ENCODE measurements at places on chromosomes 11 and 22.

GRCh38 chr11:90536301-90536700, 313.5 kb upstream of the CHORDC1 start:
- DNase-seq: no peak

DNA sequence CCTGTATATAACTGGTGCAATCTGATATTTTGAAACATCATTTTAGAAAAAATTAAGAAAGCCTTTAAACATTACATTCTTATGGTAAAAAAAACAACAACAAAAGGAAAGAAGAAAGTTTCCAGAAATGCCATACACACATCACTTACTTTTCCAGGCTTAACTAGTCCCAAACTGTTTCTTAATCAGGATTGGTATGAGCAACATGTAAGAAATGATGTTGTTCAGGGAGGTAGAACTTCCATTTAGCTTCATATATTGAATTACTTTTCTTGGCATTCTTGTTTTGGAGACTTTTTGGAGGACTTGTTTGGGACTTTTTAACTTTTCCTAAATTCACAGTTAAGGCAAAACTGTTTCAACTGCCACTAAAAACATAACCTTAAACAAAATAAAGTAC, 791.5 kb downstream of the METTL15 start:
- no peak for DNase-seq

DNA sequence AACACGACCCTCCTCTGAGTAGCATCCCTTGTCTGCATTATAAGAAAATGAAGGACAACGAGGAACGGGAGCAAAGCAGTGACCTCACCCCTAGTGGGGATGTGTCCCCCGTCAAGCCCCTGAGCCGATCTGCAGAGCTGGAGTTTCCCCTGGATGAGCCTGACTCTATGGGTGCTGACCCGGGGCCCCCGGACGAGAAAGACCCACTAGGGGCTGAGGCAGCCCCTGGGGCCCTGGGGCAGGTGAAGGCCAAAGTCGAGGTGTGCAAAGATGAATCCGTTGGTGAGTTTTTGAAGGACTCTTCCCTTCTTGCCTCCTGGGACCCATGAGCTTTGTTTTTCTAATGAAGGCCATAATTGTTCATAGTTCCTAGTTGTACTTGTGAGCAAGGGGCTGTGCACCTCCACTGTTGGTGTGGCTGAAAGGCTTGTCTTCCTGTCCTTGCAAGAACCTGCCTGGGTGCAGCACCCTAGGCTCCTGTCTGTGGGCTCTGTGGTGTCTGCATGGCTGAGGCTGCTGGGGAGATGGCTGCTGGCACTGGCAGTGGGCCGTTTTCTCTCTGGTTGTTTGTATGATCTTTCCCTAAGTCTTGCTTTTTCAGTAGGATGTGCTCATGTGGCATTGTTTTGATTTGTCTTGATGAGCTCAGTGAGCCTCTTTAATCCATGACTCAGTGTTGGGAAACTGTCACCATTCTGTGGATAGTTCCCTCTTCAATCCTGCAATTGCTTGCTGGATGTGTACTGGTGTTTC, 10.1 kb downstream of the DGCR8 start:
- peak; percentile 77 for DNase-seq

DNA sequence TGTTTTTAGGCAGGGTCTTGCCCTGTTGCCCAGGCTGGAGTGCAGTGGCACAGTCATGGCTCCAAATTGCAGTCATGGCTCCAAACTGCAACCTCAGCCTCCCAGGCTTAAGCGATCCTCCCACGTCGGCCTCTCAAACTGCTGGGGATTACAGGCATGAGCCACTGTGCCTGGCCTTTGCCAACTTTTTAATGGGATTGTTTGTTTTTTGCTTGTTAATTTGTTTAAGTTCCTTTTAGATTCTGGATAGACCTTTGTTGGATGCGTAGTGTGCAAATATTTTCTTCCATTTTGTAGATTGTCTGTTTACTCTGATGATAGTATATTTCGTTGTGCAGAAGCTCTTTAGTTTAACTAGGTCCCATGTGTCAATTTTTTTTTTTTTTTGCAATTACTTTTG, 10.0 kb upstream of the SCGB1D1 start:
- no peak for DNase-seq

GRCh38 chr11:10751581-10751940, 515 bp downstream of the CTR9 start:
- no peak for DNase-seq

DNA sequence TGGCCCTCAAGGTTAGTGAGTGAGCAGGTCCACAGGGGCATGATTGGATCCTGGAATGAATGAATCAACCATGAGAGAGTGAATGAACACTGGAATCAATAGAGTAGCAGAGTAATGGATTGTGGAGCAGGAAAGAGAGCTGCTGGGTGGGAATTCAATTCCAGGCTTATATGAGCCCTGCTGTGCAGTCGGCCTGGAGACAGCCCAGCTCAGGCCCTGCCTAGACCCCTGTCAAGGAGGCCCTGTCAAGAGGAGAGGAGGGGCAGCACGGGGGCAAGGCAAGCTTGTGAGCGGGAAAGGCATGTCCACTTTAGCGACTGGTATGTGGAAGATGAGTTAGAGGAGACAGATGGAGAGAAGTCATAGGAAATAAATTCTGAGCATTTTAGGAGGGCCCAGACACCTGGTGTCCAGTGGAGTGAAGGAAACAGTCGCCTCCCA, 1.3 kb upstream of the FOLR1 start:
- no peak for DNase-seq

DNA sequence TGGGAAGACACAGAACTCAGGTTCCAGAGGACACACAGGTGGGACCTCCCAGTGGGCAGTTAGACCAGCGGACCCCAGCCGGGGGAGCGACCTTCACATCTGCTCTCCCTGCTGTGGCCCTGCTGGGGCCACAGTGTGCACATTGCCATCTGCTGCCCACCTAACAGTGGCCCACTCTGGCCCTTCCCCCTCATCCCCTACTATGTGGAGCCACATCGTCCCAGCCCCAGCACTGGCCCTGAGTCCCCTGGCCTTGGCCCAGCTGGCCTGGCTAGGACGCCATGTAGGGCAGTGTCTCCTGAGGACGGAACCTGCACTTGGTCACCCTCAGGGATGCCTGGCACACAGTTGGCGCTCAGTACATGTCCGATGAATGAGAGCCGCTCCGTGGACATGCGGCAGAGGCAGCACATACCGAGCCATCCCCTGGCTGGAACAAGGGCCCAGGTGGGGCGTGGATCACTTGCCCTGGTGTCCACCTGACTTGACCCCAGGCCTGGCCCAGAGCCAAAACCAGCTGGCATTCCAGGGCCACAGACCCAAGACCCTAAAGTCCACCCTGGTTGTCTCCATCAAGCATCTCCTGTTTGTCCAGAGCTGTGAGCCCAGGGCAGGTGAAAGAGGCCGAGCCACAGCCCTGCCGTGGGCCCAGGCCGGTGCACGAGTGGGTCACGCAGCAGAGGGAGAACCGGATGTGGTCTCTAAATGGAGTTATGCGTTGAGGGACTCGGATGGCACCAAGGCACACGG, 93.1 kb upstream of the FGF3 start:
- DNase-seq: no peak

DNA sequence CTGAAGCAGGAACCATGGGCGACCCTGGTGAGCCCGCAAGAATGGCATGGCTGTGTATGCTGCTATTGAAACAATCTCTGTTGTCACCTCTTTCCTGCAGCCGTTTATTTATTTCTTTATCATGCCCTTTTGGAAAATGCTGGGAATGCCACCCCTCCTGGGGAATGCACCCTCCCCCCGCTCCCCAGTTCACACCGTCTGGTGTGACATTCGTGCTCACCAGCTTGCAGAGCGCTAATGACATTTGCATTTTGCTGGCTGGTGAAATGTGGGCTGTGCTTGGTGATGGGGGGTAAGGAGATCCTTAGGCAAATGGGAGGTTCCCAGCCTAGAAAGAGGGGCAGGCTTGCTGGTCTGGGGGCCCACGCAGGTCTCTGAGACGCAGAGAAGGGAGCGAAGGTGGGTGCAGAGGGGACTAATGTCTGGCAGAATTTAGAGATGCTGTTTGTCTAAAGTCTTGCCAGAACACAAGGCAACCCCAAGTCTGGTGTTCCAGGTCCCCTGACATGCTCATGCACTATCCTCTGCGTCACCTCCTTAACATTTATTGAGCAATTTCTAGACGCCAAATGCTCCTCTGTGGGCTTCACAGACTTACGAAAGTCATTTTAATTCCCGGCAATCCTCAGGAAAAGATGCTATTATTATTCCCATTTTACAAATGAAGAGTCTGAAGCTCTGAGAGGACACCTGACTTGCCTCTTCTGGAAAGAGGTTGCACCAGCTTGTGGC, 91.7 kb downstream of the TP53I11 start:
- DNase-seq: peak; percentile 74

GRCh38 chr11:109302591-109303334, 119.2 kb upstream of the C11orf87 start:
- no peak for DNase-seq

DNA sequence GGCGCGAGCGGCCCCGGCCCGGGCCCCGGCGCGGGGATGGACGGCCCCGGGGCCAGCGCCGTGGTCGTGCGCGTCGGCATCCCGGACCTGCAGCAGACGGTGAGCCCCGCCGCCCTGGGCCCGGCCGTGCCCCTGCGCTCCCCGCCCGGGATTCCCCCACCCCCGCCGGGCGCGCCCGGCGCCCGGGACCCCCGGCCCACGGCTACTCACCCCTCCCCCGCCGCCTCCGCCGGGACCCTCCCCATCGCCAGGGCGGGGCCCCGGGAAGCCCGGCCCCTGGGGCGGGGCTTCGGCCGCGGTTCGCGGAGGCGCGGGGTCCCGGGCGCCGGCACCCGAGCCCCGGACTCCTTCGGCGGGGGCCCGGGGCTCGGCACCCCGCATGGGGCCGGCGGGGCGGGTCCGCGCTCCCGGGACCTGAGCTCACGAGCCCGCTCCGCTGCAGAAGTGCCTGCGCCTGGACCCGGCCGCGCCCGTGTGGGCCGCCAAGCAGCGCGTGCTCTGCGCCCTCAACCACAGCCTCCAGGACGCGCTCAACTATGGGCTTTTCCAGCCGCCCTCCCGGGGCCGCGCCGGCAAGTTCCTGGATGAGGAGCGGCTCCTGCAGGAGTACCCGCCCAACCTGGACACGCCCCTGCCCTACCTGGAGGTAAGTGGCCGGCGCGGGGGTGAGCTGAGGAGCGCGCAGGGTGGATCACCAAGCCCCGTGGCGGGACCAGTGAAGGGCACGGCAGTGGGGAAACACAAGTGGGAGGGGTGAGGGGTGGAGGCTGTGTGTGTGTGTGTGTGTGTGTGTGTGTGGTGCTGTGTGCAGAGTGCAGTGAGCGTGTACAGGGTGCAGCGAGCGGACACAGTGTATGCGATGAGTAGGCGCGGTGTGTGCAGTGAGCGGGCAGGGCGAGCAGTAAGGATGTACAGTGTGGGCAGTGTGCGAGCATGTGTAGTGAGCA, 2.3 kb downstream of the SHANK3 start:
- DNase-seq: peak; percentile 61

DNA sequence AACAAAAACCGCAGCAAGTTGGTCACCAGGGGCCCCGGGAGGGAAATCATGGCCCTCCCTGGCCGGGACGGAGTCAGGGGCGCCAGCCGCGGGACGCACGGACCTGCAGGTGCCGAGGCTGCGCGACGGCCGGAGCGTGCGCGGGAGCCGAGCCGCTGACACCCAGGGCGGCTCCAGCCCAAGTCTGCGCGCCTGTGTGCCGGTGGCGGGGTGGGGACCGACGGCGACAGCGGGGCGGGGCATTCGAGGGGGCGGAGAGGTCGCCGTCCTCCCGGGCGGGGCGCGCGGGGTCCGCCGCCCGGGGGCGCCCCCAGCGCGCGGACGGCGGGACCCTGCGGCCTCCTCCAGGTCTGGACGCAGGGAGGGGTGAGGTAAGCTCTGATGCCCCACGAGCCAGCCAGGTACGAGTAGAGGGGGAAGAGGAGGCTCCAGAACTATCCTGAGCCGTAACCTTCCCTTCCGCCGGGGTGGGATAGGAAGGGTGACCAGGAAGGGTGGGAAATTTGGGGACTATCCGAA, at the start of gene ESAM:
Gene ESAM (minus strand): TSS at position 186 of the 519 bp plus-strand sequence. CDS start 136 bp downstream, at position 50.
- no peak for DNase-seq

- DNase-seq: peak; percentile 79
Measured at GRCh38 chr11:66969584-66970225, 5.4 kb upstream of the C11orf86 start.

- DNase-seq: no peak
Measured at GRCh38 chr11:30811226-30811755, 225.1 kb upstream of the MPPED2 start.

- no peak for DNase-seq
Measured at GRCh38 chr11:60357771-60358170, 20.6 kb upstream of the MS4A7 start.

DNA sequence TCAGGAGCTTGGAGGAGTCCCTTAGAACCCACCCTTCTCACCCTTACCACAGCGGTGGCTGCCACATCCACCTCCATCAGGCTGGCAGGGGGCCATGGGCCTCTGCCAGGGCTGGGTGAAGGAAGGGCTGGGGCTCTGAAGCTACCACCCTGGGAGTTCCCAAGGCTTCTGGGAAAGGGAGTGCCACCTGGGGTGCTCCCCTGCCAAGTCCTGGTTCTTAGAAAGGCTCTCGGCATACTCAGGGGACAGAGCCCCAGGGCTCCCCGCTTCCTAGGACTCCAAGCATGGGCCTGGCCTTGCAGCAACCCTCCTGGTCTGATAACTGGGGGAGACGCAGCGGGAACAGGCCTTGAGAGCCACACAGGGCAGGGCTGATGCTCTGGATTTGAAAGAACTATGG, 438 bp upstream of the PLA2G3 start:
- no peak for DNase-seq

DNA sequence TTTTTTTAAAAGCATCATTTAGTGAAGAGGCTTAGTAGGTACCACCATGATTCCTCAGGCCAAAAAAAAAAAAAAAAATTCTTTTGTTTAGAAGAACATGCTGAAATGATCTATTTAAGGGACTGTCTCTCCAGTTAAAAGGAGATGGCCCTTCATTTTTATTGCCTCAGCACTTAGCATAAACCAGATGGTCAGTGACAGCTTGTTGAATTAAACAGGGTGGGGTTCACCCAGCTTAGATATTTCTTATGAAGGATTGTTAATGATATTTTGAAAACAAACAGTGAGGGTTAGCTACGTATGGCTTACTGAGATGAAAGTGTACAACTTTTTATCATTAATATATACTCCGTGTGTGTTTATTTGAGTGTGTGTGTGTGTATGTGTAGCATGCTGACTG, 203.7 kb downstream of the FAM181B start:
- no peak for DNase-seq

DNA sequence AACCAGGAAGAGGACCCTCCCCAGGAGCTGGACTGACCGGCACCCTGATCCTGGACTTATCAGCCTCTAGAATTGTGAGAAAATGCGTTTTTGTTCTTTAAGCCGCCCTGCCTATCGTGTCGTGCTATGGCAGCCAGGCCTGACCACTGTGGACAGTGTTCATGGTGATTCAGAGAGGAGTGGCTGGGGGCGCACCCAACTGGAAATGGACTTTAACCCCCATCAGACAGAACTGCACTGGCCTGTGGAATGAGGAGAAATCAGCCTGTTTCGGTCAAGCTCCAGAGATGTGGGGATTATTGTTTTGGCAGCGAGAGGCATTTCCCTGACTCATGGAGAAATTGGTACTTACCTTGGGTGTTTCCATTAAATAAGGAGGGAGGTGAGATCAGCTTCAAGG, 1437.8 kb downstream of the BRD1 start:
- no peak for DNase-seq

DNA sequence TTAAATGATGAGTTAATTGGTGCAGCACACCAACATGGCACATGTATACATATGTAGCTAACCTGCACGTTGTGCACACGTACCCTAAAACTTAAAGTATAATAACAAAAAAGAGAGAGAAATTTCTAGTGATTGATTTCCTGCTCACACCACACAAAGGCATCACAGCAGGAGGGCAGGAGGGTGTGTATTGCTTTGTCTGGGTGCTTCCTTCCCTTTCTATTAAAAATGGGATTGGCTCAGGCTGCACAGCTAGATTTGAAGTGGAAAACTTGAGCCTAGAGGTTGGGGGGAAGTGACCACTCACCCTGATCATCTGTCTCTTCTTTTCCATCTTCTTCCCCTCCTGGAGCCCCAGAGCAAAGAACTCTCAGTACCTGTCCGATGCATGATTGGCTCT, 944 bp upstream of the SCGB1D2 start:
- DNase-seq: no peak

All from AG20443 (cell line).